Epithelial cell of esophagus (primary cell): ENCODE measurements at places on chromosomes 7 and 10.

DNA sequence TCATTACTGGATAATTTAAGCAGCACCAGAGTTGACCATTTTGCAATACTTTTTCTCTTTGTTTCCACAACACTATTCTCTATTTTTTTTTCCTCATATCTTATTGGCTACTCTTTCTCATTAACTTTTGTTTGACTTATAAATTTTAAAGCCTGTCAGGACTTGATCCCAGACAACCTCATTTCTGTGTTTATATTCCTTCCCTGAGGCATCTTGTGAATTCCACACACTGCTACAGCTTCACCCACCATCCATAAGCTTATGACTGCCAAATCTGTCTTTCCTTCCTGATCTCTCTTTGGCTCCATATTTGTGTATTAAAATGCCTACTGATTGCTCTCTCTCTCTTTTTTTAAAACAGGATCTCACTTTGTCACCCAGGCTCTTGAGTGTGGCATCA lies 124.6 kb upstream of the MBL2 start:
- peak; percentile 81 for DNase-seq

GRCh38 chr10:69880301-69881081 lies 78.8 kb downstream of the COL13A1 start:
- no peak for DNase-seq

GRCh38 chr10:70887804-70888800 lies at the start of gene PCBD1:
PCBD1 (minus strand) TSS chr10:70888565; CDS start chr10:70888533, 32 bp downstream.
- DNase-seq = peak; percentile 60

- DNase-seq = peak; percentile 42
These were observed 29.4 kb upstream of the SGMS1 start for GRCh38 chr10:50653142-50653541.

- DNase-seq = peak; percentile 94
These were observed 13.2 kb upstream of the PRKCQ start for GRCh38 chr10:6593241-6593671.

DNA sequence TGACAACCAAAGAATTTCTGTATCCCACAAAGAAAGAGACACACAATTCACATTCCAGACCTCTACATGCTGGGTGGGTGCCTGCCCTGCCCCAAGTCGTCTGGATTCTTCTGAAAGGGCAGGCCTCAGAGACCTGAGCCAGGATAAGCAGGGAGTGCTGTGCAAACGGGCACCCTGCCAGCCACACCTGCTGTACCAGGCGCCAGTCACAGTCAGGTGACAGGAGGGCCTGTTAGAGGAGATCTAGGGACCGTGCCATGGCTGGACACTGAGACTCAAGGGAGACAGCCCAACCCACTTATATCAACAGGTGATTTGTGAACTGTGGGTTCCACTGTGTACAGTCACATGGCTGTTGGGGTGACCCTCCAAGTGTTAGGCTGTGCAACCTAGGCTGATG lies 103.1 kb upstream of the AFAP1L2 start:
- peak; percentile 71 for DNase-seq

DNA sequence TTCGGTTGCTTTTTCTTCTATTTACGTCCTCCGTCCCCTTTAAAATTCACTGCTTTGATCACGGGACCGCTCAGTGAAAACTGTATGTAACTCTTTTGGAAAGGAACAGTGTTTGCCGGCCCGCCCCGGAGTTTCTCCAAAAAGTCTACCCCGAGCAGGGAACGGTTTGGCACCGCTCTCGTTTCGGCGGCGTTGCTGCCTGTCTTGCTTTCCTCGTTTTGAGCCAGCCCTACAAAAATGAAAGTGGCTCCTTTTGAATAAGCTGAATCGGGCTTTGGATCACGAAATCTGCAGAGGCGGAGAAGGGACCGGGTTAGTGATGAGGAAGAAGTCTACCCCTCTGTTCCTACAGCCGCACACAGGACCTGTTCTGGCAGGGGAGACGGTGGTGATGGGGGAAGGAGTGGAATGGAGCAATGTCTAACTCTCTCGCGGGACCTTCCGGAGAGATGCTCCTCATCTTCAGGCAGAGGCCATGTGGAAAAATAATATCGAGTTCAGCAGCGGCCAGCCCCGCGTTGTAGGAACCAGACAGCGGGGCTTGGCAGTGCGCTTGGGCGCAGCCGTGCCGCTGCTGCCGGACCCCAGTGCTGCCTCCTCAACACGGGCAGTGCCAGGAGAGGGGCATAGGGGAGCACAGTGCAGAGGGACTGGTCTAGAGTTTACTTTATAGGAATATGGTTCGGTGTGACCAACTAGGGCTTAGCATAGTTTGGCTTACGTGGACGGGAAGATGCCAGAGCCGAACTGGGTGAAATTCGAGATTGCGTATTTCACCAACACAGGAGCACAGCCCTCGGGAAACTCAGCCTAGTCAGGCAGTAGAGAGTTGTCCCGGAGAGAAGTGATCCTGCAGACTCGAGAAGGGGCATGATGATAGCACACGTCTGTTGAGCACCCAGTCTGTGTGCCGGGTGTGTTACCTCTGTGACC lies 1.4 kb downstream of the HTRA1 start:
- DNase-seq = peak; percentile 41

- DNase-seq = peak; percentile 82
These were observed 1064.6 kb upstream of the LRRTM3 start for GRCh38 chr10:65861249-65861648.

- no peak for DNase-seq
These were observed 269.7 kb downstream of the ZMYND11 start for GRCh38 chr10:404991-405390.

DNA sequence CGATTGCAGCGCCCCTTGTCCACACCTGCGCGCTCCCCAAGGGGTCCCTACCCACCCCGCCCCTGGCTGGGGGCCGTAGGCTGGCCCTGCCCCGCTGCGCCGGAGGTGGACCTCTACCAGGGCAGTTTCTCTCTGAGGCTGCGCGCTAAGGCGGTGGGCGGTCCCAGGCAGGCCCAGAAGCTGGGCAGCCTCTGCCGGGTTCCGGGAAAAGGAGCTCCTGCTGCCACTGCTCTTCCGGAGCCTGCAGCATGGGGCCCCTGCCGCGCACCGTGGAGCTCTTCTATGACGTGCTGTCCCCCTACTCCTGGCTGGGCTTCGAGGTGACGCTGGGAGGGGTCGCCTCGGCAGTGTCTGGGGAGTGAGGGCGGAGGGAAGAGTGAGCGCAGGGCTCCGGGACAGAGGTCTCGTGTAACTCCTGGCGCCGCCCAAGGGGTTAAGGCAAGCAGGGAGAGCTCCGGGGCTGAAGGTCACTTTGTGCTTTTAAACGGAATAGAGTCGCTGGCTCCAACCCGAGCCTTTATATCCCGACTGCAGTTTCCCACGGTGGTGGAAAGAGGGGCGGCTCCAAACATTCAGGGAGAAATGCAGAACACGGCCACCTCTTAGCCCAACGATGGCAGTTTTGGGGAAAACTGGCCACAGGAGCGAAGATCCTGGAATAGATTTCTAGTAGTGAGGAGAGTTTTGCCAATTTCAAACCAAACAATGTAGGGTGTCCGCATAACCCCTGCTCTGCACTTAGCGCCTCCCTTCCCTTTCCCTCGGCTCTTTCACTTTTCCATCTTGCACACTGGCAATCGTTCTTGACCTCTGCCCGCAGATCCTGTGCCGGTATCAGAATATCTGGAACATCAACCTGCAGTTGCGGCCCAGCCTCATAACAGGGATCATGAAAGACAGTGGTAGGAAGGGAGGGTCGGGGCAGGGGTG lies at the start of gene GSTK1:
Gene GSTK1 (plus strand): TSS at position 176 of the 930 bp plus-strand sequence. CDS start 73 bp downstream, at position 249.
- DNase-seq = peak; percentile 72

GRCh38 chr7:5143935-5144903 lies 45.8 kb upstream of the WIPI2 start:
- DNase-seq = no peak
